ENCODE measurements at places on chromosomes 5 and 9. TPM values are rescaled to one million over a fixed set of nuclear protein-coding genes. Genes with fewer than 3 reads are reported as not detected.

Gene MOB3B
- total RNA-seq, result 3.7 TPM

- DNase-seq, result no peak
These were observed 141.4 kb downstream of the MED10 start for GRCh38 chr5:6236858-6237481.

Gene LVRN
- total RNA-seq, result 0.46 TPM

Gene GABRA6
- not detected for total RNA-seq

DNA sequence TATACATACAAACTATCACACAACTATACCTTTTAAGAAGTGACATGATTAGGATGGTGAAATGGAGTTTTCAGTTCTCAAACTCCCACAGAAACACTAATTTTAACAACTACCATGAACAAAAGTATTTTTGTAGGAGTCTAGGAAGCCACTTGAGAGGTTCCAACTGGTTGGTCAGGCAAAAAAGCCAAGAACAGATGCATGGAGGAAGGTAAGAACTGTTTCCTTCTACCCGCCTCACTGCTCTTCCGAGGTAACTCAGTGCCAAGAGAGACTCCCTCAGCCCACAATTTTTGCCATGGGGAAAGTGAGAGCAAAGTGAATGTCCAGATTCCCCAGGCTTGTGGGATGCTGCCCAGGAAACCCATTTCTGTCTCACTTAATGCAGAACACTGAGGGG, 15.7 kb downstream of the BTNL8 start:
- DNase-seq, result no peak

Gene SCGB3A2
- not detected for total RNA-seq

Gene GFRA3
- 0.23 TPM for total RNA-seq

DNA sequence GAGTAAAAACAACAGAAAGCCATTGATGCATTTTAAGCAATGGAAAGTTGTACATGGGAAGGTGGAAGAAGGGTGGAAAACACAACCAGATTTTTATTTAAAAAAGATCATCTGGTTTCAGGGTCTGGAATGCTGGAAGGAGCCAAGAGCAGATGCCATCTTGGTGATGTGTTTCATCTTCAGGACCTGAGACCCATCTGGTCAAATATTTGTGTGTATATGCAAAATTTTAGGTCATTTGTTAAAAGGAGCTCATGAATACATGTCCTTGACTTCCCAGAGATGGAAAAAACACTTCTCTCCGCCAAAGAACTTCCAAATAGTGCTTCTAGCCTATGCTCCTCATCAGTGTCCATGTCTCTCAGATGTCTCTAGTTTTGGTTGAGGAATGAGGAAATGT, 110.6 kb upstream of the GDNF start:
- no peak for DNase-seq

GRCh38 chr5:147779694-147780093, 2.8 kb downstream of the JAKMIP2 start:
- DNase-seq, result no peak

Gene C9orf43
- total RNA-seq, result 0.19 TPM

Gene PCDHA1
- not detected for total RNA-seq

- DNase-seq, result no peak
These were observed 305.1 kb downstream of the TRPM3 start for GRCh38 chr9:70816316-70816715.

Gene NPDC1
- 90.8 TPM for total RNA-seq

Gene MAMDC2
- 77.5 TPM for total RNA-seq

Gene ABLIM3
- total RNA-seq, result 15.4 TPM

DNA sequence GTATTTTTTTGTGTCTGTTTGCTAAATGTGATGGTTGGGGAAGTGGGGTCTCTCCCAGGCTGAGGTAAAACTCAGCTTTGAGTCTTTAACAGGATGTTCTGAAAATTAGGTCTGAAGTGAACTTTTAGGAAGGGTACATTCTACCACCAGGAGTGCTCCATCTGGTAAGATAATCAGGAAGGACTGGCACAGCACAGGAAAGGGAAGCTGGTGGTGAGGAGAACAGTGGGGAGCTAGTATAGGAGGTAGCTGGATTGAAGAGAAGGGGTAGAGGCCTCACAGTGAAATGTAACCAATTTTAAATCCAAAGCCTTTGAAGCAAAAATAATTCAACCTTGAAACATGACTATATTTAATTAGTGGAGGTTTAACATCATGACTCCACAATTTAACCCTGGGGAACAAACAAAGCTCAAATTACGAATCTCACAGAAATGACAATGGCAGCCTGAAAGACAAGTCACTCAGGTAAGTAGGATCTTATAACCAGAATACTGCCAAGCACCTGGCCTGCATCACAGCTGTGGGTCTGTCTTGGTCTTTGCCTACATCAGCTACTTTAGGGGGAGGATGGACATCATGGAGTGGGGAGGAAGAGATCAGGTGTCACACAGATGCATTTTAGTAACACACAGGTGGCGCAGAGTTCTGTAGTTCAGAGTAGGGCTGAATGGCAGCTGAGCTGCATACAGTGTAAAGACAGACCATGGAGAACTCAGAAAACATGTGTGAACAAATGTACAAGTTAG, 445.3 kb downstream of the DMRT2 start:
- no peak for DNase-seq

GRCh38 chr5:56339732-56340131, 106.6 kb upstream of the ANKRD55 start:
- no peak for DNase-seq

- no peak for DNase-seq
These were observed 198.8 kb downstream of the ADAMTSL1 start for GRCh38 chr9:18672706-18673105.

DNA sequence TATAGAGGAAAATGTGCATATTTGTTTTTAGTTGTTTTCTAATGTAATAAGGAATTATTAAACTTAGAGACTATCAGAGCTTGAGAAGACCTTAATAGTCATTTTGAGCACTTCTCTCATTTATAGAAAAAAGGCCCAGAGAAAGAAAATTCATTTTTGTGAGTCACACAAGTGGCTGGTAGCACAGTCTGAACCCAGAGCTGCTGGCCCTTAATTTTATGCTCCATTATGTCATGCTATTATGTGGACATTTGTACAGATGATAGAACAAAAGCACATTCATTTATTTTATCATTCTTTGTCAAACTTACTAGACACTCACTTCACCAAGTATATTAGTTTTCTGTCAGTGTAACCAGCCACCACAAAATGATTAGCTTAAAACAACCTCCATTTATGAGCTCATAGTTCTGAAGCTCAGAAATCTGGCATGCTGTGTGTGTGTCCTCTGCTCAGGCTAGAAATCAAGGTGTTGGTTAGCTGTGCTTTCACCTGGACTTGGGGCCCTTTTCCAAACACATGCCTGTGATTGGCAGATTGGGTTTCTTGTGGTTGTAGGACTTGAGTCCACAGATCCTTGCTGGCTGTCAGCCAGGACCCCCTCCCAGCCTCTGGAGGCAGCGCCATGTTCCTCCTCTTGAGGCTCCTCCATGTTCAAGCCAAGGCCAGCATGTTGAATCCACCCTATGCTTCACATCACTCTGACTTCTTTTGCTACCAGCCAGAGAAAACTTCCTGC, 188.9 kb downstream of the ARHGAP26 start:
- DNase-seq, result no peak

Gene GAS1
- total RNA-seq, result 70.0 TPM

DNA sequence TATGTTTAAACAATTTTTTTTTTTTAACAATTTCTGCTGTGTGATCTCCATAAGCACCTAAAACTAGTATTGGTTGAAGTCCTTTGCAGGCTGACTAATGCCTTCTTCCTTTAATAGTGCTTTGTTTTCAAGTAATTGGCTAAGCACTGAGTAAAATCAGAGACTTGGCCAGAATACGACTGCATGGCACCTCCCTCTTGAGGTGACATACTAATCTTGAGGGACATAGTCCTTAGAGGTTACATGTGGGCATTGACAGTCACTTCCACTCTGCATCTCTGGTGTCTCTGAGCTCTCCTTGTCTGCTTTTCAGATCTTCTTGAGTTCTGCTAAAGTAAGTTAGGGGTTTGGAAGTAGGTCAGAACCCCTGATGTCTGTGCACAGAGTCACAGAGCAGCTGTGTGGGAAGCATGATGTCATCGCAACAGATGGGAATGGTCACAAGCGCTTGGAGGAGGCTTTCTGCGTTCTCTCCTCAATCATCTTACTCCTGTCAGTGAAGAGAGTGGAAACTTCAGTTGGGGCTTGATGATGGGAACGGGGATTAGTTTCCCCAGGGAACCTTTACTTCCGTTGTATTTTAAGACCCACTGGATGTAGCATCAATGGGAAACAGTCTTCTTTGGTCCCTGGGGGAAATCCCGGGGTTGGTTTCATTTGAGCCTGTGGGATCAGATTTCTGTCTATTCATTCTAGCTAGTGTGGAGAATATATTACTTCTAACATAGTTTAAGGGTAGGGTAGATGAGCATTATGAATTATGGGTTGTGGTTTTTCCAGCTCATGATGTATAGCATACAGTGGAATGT, 136.9 kb downstream of the ARHGAP26 start:
- no peak for DNase-seq

Gene PCDHGA9
- 0.97 TPM for total RNA-seq

DNA sequence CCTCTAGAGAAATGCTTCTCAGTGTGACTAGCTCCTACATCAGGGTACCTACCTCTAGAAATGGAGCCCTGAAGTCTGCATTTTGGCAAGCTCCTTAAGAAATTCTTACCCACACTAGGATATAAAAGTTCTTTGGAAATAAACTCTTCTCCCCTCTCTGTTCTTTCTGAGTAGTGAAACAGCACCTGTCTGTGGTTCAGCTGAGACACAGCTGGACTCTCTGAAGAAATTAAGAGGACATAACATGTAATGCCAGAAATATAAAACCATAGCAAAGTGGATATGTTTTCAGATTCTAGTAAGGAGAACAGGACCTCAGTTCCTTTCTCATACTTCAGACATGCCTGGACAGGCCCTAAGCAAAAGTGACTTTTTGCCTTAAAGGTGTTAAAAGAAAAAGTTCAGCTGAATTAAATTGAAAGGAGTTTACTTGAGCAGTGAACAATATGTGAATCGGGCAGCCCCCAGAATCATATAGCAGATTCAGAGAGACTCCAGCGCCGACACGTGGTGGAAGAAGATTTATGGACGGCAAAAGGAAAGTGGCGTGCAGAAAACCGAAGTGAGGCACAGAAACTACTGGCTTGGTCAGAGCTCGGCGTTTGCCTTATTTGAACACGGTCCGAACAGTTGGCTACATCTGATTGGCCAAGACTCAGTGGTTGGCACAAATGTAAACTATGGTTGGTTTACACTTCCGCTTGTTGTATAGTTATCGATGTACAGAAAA, 64.5 kb downstream of the PRKACG start:
- no peak for DNase-seq

- DNase-seq, result no peak
These were observed 133.8 kb downstream of the TMEM174 start for GRCh38 chr5:73306741-73307275.

- DNase-seq, result no peak
These were observed 41.5 kb upstream of the MAP1B start for GRCh38 chr5:72065751-72066255.

DNA sequence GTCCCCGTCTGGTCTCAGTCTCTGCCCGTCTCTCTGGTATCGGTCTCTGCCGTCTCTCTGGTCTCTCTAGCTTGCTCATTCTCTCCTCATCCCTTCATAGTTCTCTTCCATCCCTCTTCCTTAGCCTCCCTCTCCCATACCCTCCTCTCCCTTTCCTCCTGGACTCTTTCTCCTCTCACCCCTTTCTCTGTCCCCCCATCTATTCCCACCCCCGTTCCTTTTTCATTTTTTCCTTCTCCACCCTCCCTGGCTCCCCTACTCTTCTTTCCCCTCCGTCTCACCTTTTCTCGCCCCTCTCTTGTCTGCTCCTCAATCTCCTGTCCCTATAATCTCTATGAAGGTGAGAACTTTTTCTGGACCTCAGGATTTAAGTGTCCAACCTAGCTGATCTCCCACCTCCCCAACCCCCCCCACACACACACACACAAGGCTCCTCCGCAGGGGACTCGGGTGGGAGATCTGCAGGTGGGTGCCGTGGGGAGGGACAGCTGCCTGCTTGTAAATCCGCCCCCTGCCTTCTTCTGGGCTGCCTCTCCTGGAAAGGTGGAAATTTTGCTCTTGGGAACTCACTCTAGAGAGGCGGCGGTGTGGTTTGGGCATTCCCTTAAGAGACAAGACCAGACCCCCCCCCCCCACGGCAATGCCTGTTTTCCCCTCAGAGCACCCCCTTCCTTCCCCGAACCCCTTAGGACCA, 953 bp downstream of the UBE2QL1 start:
- DNase-seq, result no peak

DNA sequence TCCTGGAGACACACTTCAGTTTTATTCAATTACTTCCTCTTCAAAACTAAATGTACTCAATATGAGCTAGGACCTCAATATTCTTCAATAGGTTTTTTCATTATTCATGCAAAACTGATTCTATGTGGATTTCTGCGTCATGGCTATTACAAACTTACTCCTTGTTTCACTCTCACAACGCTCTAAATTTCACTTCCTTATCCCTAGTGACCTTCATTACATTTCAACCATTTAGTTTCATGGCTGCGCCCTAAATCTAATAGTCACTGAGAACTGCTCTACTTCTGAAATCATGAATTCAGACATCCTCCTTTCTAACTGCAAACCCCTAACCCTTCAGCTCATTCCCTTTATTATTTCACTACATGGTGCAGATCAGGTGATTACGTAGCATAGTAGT, 93.9 kb downstream of the SLC25A46 start:
- DNase-seq, result no peak

Gene PCDHB15
- total RNA-seq, result 4.3 TPM

DNA sequence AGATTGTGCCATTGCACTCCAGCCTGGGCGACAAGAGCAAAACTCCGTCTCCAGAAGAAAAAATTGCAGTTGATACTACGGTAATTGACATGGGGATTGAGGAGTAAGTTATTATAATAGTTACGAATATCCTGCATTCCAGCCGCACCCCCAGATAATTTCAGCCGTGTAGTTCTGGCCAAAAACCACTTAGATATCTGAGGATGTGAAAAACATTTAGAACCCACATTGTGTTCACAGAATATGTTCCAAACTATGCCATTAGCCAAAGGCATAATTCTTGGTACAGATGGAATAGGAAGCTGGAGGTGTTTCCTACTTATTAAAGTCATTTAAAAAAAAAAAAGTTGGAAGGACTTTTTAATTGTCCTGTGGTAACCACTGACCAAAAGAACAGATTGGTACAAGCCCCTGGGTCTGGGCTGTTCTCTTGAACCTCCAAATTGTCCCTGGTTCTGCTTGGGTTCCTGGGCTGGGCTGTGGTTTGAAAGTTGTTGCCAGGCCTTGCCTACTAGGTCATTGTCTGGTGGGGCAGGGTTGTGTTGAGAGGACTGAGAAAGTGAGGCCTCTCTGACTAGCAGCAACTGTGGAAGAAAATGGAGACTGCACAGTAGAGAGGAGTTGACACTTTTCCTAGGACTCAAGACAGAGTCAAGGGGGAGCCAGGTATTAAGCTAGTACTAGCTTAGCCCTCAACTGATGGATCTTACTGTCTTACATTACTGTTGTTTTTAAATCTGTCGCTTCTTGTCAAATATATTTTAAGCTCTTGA, 198.8 kb downstream of the NR3C1 start:
- DNase-seq, result no peak

Data from chondrocyte (in vitro differentiated cells).